ENCODE measurements at places on chromosomes 13 and 19.

DNA sequence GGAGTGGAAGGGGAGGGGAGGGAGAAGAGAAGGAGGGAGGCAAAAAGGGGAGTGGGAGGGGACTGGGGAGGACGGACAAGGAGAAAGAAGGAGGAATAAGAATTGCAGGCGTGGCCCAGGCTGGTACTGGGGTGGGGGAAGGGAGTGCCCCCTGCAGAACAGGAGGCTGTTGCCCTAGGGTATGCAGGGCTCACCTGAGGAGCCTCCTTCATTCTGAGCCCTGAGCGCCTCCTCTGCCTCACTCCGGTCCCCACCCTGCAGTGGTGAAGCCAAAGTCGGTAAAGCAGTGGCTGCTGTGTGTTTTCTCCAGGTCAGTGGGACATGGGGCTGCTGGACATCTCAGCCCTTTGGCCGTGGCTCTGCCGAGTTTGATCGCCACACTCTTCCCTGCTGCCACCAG is 9.1 kb upstream of the CDC16 start:
- peak; percentile 16 for DNase-seq

DNA sequence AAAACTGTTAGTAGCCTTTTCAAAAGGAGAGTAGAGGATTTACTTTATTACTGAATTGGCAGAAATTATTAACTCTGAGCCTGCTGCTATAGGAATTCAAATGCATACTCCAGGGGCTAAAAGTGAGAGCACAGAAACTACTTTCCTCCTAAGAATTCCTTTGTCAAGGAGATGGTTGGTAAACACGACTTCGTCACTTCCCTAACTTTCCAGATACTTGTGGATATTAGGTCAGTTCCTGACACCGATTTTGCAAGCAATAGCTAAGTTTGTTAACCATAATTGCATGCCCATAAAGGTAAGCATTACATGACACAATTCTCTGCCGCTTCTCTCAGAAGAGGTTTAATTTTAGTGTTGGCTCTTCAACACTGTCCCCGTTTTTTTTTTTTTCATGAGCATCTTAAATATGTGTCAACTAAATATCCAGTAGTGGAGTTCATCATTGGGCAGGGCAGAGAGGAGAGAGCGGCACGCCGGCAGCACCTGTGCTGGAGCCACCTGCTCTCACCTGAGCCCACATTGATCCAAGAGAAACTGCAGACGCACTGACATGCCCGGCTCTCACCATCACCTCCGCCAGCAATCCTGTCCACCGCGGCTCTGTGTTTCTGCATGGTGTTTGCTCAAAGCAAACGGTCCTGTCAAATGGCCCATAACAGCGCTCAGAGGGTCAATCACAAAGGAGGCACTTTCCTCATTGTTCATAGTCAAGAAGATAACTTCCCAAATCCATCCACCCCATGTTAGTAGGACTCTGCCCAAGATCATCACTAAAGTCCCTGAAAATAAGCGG is 2.6 kb downstream of the MED26 start:
- DNase-seq = no peak

- DNase-seq = peak; percentile 92
Measured at GRCh38 chr19:1239796-1240737, 1.5 kb upstream of the ATP5F1D start.

GRCh38 chr13:42170029-42170428 is 101.9 kb upstream of the AKAP11 start:
- DNase-seq = no peak

GRCh38 chr19:30760014-30760413 is 387.8 kb downstream of the ZNF536 start:
- no peak for DNase-seq

DNA sequence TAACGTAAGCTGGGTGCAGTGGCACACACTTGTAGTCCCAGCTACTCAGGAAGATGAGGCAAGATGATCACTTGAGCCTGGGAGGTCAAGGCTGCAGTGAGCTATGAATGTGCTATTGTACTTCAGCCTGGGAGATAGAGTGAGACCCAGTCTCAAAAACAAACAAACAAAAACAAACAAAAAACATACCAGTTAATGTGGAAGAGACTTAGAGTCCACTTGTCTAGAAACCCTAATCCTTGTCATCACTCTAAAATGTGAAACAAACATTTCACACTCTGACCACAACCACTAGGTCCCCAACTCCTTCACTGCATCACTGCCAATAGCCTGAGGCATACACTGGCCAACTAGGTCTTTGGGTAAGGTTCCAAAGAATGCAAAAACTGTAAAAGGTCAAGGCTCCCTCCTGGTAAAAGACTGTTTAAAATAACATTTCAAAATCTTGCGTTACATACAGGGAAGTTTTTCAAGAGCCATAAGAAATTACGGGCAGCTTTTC is 28.6 kb upstream of the CYP2B6 start:
- DNase-seq = no peak

DNA sequence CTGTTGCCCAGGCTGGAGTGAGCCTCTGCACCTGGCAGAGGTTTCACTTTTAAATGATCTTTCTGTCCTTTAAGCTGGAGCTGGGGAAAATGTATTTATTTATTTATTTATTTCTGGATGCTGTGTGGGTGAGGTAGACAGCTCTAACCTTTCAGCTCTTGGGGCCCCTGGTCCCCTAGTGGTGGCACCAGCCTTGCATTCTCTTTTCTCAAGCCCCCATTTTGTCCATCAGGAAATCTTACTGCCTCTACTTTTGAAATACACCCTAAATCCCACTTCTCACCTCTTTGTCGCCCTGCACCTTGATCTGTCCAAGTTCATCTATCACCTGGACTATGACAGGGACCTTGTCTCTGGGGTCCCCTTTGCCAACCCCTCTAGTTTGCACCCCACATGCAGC is 2.1 kb upstream of the B9D2 start:
- no peak for DNase-seq

- no peak for DNase-seq
Measured at GRCh38 chr13:109707742-109708617, 78.4 kb downstream of the IRS2 start.

DNA sequence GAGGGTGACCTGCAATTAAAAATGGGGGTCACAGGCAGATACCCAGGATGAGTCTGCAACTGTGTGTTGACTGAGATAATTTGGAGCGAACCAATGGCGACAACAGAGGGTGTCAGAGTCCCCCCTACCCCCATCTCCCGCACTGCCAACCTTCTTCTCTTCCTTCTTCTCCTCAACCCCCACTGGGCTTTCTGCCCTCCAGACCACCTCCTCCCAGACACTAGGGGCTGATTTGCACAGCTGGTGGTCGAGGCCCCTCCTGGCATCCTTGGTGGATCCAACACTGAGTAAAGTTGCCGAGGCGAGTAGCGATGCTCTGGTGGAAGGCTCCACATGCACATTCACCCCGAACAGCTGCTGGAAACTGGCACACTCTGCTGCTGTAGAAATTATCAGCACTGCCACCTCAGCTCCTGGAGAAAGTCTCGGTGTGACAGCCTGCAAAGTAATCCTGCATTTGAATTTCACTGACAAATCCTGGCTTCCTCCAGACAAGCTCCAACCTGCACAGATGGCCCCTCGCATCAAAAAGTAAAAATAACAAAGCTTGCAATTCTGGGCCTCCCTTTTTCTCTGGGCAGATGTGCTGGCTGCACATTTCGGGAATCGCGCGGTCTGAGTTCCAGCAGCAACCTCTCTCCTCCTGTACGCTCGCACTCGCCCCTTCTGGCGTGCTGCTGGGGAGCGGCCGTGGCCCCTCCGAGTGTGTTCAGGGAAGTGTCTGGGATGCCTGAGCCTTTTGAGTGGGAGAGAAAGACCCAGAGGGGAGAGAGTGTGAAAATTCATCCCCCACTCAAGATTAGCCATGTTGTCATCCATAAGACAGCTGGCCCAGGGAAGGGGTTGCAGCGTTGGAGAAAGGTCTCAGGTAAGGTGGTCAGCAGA is 28.5 kb downstream of the CCNE1 start:
- no peak for DNase-seq

DNA sequence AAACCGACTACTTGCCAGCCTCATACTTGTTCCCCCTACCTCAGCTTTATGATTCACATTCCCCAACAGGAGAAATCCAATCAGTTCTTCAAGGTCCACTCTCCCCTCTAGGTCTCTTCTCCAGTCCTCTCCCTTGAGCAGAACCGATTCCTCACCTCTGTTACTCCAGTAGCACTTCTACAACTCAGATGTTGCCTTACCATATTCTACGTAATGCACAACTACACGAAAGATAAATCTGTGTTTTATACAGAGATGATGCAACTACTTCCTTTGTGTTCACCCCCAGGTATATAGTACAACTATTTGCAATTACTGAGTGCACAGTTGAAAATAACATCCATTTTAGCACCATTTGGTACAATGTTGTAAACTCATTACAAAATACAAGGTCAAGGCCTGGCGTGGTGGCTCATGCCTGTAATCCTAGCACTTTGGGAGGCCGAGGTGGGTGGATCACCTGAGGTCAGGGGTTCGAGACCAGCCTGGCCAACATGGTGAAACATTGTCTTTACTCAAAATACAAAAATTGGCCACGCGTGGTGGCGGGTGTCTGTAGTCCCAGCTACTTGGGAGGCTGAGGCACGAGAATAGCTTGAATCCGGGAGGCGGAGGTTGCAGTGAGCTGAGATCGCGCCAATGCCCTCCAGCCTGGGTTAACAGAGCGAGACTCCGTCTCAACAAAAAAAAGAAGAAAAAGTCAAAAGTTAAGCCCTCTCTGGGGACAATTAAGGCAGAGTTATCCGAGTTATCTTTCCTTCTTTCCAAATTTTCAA is 2.8 kb upstream of the WBP4 start:
- no peak for DNase-seq

DNA sequence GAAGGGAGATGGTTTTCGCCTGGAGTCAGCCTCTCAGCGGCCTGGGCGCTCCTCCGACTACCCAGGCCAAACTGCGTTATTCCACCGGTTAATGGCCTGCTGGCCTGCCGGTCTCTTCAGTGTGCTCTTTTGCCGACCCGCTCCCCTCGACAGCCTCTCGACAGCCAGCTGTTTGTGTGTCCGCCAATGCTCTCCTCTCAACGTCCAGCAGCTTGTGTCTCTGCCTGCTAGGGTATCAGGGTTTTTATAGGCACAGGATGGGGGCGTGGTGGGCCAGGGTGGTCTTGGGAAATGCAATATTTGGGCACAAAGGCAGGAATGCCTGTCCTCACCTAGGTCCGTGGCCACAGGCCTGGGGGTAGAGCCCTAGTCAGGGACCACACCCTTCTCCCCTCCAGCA is 1.5 kb upstream of the ZNF235 start:
- DNase-seq = no peak

- DNase-seq = no peak
Measured at GRCh38 chr13:78339927-78340326, 263.4 kb downstream of the POU4F1 start.

- DNase-seq = no peak
Measured at GRCh38 chr19:14477418-14478112, 2.4 kb upstream of the PTGER1 start.

- no peak for DNase-seq
Measured at GRCh38 chr19:33868788-33869412, 72.2 kb downstream of the KCTD15 start.

GRCh38 chr19:1935484-1936208 is 5.3 kb upstream of the CSNK1G2 start:
- DNase-seq = no peak

DNA sequence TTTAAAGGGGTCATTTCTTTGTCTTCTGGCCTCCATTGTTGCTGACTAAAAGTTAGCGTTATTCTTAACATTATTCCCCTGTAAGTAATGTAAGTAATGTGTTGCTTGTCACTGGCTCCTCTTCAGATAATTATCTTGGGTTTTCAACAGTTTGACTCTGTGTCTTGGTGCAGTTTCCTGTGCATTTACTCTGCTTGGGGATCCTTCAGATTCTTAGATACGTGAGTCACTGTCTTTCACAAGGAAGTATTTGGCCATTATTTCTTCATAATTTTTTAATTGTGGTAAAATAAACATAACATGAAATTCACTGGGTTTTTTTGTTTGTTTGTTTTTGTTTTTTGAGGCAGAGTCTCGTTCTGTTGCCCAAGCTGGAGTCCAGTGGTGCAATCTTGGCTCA is 13.5 kb upstream of the OR7D2 start:
- no peak for DNase-seq

DNA sequence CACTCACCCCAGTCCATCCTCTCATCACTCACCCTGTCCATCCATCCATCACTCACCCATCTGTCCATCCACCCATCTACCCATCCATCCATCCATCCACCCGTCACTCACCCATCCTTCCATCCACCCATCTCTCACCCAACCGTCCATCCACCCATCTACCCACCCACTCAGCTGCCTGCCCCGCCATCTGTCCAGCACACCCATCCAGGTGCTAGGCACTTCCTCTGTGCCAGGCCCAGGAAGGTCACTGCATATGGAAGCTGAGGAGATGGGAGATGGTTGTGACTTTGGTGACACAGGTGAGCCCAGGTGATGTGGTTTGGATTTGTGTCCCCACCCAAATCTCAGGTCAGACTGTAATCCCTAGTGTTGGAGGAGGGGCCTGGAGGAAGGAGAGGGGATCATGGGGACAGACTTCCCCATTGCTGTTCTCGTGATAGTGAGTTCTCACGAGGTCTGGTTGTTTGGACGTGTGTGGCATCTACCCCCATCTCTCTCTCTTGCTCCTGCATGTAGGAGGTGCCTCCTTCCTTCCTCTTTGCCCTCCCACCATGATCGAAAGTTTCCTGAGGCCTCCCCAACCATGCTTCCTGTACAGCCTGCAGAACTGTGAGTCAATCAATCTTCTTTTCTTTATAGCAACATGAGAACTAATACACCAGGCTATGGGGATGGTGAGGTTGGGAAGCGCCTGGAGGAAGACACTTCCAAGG is 15.9 kb upstream of the C13orf46 start:
- no peak for DNase-seq

DNA sequence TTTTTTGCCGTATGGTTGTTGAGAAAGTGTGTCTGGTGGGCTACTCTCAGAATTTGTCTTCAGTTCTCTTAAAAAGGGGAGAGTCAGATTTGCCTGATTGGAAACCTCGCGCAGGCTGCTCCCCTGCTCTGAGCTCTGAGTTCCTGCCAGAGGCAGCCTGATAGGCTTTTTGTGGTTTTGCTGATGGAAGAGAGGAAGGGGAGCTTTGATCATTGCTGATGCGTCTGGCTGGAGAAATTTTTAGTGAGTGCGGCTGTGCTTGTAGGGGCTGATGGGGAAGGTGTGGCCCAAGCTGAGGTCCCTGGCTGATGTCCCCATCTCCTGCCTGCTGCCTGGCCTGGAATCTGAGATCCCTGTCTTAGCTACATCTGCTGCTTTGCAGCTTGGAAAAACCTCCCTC is 2.8 kb downstream of the CHST8 start:
- DNase-seq = no peak

- no peak for DNase-seq
Measured at GRCh38 chr19:10412257-10412977, 7.9 kb upstream of the PDE4A start.

DNA sequence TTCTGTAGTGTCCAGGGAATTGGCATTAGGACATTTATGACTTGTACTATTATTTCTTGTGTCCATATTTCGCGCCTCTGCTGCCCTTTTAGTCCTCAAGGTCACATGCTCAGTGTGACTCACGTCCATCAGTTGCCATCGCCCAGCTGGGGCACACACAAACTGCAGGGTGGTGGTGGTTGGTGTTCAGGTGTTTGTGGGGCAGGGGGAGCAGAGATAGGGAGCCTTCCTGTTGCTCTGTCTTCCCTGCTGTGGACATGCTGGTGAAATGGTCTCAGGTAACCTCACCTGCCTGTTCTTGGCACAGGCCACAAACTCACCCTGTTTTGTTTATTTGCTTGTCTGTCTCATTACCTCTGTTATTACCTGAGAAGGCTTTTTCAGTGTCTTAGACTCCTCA is 22.4 kb downstream of the PRR12 start:
- DNase-seq = no peak
